ENCODE measurements at places on chromosomes 7 and 10. TPM values are rescaled to one million over a fixed set of nuclear protein-coding genes. Genes with fewer than 3 reads are reported as not detected.

Gene PYROXD2
- 1.0 TPM for total RNA-seq

Gene TAS2R60
- not detected for total RNA-seq

Gene FXYD4
- total RNA-seq = not detected

Gene CHN2
- 0.38 TPM for total RNA-seq

Gene GLI3
- total RNA-seq = 0.18 TPM

Gene MALRD1
- not detected for total RNA-seq

Gene SFTPA1
- 5.2 TPM for total RNA-seq

Gene CDNF
- 0.85 TPM for total RNA-seq

Gene TMEM273
- 63.1 TPM for total RNA-seq

Gene C10orf95
- 0.38 TPM for total RNA-seq

Gene GHRHR
- total RNA-seq = not detected

Gene MUC12
- total RNA-seq = 1.1 TPM

Gene C10orf105
- total RNA-seq = 0.09 TPM

Gene PTPRZ1
- total RNA-seq = 0.04 TPM

Gene PSD
- total RNA-seq = 1.7 TPM

Gene NODAL
- total RNA-seq = not detected

Gene CYP3A4
- 0.07 TPM for total RNA-seq

Gene MAT1A
- 0.42 TPM for total RNA-seq

Gene RAPGEF5
- total RNA-seq = 1.8 TPM

Gene RNF32
- total RNA-seq = 3.9 TPM

Gene TFR2
- total RNA-seq = 121 TPM

Gene SPDYE2B
- not detected for total RNA-seq

Gene PRKAR2B
- total RNA-seq = 115 TPM

Gene FAM25C
- total RNA-seq = not detected

Gene RADIL
- total RNA-seq = 8.6 TPM

Gene GNAI1
- total RNA-seq = not detected

Gene CADPS2
- total RNA-seq = 0.18 TPM

Gene GIMAP8
- not detected for total RNA-seq

Gene MYH16
- not detected for total RNA-seq

Gene SYNPO2L
- total RNA-seq = not detected

Gene RAMP3
- not detected for total RNA-seq

Gene BTBD16
- total RNA-seq = not detected

Gene FAM180A
- not detected for total RNA-seq

Gene TSPAN14
- 89.2 TPM for total RNA-seq

Gene EBLN1
- total RNA-seq = 0.95 TPM

Gene PITX3
- total RNA-seq = 0.56 TPM

Gene GPR26
- total RNA-seq = not detected

Gene CPXM2
- not detected for total RNA-seq

Gene CLDN15
- 10.0 TPM for total RNA-seq

Gene CTAGE15
- not detected for total RNA-seq

Gene NUTM2A
- total RNA-seq = 1.6 TPM

Gene JAKMIP3
- total RNA-seq = not detected

Gene HOXA6
- total RNA-seq = not detected

Gene ZNF467
- total RNA-seq = 16.2 TPM

Gene AGAP9
- 6.2 TPM for total RNA-seq

Gene HOGA1
- total RNA-seq = not detected

Gene CALHM1
- not detected for total RNA-seq

Gene IFIT2
- total RNA-seq = 0.11 TPM

Gene CEP55
- total RNA-seq = 15.8 TPM

Gene SPDYE6
- not detected for total RNA-seq

Gene C10orf62
- not detected for total RNA-seq

Gene TMEM213
- total RNA-seq = not detected

Gene ADO
- total RNA-seq = 20.6 TPM

Gene UCN3
- not detected for total RNA-seq

Gene NPFFR1
- total RNA-seq = not detected

Gene NHLRC2
- total RNA-seq = 23.1 TPM

Gene ZNF239
- total RNA-seq = 13.7 TPM

Gene FFAR4
- total RNA-seq = not detected
